ENCODE measurements at places on chromosomes 1 and 21.

GRCh38 chr1:4660917-4661594 lies 6.6 kb downstream of the AJAP1 start:
- DNase-seq = no peak

DNA sequence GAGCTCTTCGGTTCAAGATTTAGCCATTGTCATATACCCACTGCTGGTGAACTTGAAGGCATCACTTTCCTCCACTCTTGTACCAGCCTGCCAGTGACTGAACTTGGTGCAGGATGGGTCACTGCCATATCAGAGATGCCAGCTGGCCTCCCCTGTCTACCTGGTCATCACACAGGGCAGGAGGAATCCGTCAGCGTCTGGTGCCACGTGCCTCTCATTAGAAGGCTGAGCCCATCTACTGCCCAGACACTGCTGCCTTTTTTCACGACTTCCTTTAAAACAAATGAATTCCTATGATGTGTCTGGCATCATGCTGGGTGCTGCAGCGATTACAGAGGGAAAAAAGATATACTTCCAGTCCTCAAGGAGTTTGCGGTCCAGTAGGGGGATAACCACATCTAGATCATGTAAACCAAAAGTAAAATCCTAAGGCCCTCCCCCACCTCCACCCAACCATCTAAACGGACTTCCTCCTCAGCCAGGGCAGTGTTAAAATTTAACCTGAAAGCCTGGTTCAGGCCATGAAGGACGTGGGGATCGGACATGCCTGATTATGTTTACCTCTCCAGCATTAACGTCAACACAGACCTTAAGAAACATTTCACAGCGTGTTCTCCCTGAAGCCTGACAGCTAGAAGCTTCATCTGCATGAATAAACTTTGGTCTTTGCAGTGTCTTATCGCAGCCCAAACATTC lies 29.2 kb upstream of the PDE9A start:
- DNase-seq = no peak

- no peak for DNase-seq
Observed at GRCh38 chr1:178376008-178376407, 120.8 kb downstream of the CLEC20A start.

GRCh38 chr1:236808564-236809130 lies 13.6 kb downstream of the MTR start:
- DNase-seq = no peak

DNA sequence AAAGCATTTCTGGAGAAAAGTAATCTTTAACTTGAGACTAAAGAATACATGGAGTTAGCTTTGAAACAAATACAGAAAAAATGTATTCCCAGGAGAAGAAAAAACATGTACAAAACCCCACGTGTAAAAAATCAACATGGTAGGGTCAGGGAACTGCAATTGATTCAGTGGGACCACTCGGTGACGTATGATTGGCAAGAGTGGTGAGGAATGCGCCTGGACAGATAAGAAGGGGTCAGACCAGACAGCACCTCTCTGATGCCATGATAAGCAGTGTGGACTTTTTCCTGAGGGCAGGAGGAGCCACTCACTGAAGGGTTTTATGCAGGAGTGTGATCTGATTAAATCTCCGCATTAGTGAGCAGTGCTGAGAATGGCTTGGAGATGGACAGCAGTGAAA lies 142.5 kb downstream of the DAB1 start:
- DNase-seq = no peak

- peak; percentile 88 for DNase-seq
Observed at GRCh38 chr1:11059155-11059967, 457 bp downstream of the SRM start.

DNA sequence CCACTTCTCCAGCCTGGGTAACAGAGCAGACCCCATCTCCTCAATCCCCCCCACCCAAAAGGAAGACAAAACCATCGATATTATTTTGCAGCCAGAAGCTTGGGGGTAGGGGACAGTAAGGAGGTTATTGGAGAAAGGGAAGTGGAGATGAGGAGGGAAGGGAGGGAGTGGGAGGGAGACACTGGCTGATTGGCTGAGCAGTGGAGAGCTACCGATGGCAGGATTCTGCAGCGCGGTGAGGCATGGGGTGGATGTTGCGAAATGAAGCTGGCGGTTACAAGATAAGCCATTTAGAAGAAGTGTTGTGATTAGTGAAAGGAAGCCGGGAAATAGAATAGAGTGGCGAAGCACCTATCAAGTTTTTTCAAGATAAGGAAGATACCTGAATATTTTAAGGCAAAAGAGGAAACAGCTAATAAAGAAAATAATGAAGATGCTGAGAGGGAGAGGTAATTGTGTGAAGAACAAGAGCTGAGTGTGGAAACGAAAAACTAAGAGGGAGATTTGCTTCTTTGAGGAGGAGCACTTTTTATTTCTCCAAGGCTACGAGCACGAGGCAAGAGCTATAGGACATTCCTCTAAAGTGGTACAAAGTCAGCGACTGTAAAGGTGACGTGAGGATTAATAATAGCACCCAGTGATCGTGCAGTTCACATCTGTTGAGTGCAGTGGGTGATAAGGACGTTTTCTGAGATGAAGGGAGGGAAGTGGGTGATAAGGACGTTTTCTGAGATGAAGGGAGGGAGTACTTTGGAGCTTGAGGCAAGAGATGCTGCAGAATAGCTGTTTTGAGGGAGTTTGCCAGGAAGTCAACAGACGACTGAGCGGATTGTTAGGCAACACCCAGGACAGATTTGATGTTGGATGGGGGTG lies 103.2 kb upstream of the KIF26B start:
- DNase-seq = peak; percentile 11

DNA sequence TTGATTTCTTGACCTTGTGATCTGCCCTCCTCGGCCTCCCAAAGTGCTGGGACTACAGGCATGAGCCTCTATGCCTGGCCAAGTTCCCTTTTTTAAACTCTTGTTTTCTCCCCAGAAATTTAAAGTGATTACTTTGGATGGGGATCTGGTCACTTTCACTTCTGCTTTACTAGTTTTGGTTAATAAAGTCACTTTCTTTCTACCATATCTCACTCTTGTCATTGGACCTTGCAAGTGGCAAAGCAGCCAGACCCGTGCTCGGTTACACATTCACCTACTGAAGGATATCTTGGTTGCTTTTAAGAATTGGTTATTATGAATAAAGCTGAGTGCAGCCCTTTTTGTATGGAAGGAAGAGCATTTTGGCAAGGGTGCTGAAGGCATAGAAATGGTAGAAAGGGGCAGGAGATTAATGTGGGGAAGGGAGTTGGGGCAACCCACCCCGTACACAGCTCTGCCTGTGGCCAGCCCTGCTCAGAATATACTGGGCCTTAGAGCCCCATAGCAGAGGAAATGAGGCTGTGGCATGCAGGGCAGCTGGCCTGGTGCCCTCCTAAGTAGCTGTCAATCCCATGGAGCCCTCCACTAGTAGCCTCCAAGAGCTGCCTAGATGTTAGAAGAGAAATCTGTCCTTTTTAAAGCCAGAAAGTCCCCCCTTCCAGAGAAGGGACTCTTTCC lies 40.7 kb downstream of the CD2 start:
- DNase-seq = no peak

- DNase-seq = no peak
Observed at GRCh38 chr1:51969038-51969705, 21.3 kb downstream of the RAB3B start.

DNA sequence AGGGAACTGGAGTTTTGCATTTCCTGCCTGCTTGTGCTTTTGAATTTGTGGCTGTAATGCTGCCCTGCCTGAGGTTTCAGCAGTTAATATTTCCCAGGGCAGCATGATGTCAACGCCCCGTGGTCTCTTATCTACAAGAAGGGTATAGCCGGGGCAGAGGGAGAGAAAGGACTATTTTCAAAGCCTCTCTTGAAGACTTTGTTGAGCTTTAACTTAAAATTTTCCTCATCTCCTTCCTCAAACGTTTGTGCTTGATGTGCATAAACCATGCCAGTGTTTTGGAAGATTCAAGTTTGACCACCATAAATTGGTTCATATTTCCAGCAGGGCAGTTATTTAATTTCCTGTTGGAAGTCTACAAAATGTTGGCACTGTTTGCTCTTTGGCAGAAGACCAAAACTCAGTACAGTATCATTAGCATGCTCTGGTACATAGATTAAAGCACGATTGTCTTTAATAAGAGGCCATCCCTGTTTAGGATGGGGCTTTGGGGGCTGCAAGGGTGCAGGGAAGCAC lies 43.4 kb downstream of the ROR1 start:
- DNase-seq = no peak

DNA sequence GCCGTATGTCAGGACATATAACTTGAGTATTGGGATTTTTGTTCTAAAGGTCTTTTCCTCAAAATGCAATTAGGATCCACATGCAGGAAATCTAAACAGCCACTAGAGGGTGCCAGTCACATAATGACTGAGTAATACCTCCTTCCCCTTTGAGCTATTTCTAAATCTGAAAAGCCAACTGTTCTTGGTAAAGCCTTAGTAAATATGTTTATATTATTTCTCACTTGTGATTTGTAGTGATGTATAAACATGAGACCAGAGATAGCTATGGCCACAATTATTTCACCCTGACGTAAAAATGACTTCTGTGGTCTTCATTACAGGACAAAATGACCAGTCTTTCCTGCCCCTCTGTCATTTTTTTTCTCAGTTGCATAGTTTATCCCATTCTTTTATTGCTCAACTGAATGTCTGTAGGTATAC lies 41.0 kb upstream of the DR1 start:
- DNase-seq = peak; percentile 92

- DNase-seq = no peak
Observed at GRCh38 chr1:25109531-25109951, 122.8 kb downstream of the SYF2 start.

GRCh38 chr1:192802406-192802805 lies 6.4 kb upstream of the RGS2 start:
- DNase-seq = no peak

DNA sequence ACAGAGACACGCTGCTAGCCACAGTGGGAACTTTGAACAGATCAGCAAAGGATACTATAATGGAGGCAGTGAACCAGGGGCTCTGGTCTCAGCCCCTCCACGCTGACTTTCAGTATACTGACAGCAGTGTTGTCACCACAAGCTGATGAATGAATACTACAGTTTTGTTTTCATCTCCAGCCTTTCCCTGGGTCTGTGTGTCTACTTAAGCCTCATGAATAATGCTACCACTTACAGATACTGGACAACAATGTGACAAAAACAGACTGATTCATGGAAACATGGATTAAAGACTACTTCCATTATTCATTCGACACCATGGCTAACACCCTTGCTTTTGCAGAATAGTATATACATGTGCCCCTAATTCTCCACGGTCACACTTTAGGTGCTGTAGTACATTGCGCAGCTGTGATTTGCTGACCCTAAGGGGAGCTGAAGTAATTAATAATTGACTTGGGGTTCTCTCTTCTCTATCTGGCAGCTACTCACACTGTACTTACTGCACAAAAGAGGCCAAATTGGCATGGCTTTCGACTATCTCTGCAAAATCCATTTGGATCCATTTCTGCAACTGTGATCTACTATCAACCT lies 203.2 kb upstream of the LYPLAL1 start:
- no peak for DNase-seq

DNA sequence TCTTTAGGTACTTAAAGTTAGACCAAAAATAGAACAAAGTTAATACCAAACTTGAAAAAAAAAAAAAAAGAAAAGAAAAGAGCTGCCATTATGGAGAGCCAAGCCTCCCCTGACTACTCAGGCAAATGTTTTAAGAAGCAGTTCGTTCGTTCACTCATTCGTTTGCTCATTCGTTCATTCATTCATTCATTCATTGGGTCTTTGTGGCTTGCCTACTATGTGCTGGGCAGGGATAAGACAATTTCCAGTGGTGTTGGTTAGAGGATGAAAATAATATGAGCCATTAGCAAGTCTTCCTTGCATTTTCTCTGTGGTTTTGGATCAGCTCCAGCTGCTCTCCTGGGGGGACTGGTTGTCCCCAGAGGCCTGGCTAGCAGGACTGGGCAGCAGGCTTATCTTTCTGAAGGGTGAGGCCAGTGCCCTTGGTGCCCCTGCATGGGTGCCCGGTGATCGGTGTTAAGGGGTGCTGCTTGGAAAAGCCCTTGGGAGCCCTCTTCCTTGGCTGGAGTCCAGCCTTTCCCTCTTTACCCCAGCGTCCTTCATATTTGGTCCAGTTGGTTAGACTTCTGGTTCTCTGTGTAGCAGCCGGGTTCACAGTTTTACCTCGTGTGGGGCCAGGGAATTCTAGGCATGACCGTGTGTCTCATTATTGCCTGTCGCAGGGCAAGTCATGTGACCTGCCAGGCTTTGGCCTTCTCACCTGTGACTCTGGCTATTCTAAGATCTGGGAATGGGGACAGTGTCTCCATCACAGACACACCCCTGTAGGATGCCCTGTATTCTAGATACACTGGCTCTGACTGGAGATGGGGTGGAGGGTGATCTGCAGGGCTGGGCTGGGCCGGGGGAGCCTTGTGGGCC lies 32.8 kb downstream of the LHX4 start:
- no peak for DNase-seq

GRCh38 chr1:227223171-227223806 lies 95.0 kb downstream of the CDC42BPA start:
- no peak for DNase-seq

DNA sequence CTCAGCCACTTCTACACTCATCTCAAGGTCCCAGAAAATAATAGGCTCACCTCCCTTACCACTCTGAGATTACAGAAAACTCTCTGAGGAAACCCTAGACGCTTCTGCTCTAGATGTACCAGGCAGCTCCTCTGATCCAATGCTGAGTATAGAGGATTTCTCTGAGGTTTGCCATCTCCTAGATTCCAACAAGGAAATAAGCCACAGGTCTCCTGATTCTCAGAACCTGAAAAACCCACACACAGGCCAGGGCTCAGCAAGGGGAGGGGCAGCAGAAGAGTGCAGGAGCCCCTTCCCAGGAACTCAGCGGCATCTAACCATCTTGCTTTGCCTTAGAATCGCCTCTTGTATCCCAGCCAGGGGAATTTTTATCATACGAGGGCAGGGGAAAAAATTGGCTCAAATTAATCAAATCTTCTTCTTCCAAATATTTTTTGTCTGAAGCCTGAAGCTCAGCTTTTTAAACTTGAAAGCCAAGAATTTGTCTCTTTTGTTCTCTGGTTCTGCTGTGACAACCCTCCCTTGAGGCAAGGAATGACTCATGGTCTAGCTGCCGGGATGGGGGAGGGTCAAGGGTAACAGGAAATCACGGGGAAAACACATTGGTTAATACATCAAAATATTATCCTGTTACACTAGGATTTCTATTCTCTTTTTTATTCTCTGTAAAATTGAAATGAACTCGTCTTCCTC lies 30.8 kb downstream of the GORAB start:
- no peak for DNase-seq

- no peak for DNase-seq
Observed at GRCh38 chr1:195754303-195754702, 853.9 kb downstream of the KCNT2 start.

DNA sequence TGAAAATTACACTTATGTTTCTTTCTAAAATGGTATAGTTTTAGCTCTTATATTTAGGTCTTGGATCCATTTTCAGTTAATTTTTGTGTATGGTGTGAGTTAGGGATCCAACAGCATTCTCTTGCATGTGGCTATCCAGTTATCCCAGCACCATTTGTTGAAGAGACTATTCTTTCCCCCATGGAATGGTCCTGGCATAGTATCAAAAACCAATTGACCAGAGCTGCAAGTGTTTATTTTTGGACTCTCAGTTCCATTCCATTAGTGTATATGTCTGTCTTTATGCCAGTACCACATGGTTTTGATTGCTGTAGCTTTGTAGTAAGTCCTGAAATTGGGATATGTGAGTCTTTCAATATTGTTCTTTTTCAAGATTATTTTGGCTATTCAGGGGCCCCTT lies 14.3 kb downstream of the TTLL10 start:
- no peak for DNase-seq

- no peak for DNase-seq
Observed at GRCh38 chr1:14961661-14962267, 191.8 kb upstream of the TMEM51 start.

Data from NCI-H510A treated with DMSO at 0.1 percent for 48 hours (cell line).